Left renal cortex interstitium (tissue), 4 donors: ENCODE measurements at places on chromosomes 6 and 20.

GRCh38 chr20:33552519-33552918 is 62.6 kb downstream of the CBFA2T2 start:
- no peak for DNase-seq

DNA sequence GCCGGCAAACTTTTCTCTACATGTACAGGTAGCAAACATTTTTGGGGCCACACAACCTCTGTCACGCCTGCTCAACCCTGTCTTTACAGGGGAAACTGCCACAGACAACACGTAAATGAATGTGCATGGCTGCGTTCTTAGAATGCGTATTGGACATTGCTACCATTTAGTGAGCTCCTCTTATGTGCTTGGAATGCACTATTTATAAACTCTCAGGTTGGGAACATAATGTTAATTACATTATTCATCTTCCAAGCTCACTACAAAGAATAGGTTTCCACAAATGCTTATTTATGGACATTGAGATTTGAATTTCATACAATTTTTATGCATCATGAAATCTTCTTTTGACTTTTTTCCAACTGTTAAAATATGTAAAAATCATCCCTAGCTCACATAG is 92.0 kb upstream of the RPS6KA2 start:
- DNase-seq, result no peak

DNA sequence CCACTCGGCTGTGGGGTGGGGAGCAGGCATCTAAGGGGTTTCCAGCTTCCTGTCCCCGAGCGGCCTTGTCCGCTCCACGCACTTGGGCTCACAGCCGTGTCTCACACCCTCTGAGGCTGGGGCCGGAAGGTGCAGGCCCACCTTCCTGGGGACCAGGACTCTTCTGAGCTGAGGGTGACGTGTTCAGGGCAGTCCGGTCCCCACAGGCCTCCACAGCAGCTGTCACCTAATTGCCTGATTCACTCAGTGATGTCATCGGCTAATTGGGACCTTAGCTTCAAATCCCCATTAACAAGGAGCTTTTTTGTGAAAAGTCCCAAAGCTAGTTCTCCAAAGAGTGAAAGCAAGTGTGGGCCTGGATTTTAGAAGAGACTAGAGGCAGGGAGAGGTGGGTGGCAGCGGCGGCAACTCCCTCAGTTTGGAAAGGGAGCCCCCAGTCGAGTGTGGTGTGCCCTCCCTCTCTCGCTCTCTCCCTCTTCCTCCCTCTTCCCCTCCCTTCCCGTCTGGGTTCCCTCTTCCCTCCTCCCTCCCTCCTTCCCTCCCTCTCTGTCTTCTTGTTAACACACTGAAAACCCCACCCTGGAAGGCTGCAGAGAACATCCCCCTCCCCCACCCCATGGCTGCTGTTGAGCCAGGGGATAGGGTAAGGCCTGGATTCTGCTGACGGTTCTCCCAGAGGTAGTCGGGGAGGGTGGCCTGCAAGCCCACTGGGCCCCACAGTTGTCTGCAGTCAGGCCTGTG is 39.0 kb downstream of the MYT1 start:
- no peak for DNase-seq

GRCh38 chr6:106105493-106105892 is 19.4 kb downstream of the PRDM1 start:
- DNase-seq, result no peak

DNA sequence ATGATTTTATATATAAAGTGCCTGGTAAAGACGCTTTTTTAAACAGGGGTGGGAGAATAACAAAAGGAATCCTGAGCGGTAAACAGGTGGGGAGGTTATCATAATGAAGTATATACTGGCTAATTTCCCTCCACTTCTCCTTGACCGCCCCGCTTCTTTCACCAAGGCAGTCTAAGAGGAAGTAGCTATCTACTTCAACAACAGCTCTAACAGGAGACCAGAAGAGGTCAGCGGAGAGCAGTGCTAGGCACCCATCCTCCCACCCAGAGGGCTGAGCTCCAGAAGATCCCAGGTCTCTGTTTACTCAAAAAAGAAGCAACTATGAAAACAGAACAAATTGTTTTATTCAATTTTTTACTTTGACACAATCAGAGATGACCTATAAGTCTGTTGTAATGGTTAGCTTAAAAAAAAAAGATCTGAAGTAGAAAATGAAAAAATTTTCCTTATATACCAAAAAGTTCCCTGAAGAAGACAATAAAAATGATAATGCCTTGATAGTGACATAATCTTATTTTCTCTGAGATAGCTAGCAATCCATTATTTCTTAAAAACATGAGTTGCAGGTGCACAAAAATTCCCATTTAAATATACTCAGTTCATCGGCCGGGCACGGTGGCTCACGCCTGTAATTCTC is 141.1 kb downstream of the PDSS2 start:
- no peak for DNase-seq

DNA sequence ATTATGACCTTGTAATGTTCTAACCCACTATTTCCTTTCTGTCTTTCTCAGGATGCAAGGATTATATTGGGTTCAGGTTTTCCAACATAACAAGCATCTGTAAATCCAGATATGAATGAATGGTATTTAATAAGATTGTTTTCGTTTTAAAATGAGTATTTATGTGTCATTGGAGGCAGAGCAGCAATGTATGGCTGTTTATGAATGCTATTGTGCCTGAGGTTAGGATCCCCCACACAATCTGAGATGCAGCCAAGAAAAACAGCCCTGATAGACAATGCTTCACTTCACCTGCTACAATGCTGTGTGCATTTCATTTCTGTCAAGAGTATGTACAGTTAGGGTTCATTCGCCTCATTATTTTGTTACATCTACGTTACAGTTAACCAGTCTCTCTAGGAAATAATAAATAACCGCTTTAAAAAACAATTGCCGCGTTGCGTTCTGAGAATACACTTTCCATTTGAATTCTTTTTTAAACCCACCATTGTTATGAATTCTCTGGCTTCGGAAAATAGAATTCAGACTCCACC is 19.6 kb downstream of the TFAP2A start:
- no peak for DNase-seq

- no peak for DNase-seq
Measured at GRCh38 chr20:40488401-40488800, 200.6 kb downstream of the MAFB start.

GRCh38 chr6:106642476-106642875 is 13.1 kb downstream of the QRSL1 start:
- no peak for DNase-seq

DNA sequence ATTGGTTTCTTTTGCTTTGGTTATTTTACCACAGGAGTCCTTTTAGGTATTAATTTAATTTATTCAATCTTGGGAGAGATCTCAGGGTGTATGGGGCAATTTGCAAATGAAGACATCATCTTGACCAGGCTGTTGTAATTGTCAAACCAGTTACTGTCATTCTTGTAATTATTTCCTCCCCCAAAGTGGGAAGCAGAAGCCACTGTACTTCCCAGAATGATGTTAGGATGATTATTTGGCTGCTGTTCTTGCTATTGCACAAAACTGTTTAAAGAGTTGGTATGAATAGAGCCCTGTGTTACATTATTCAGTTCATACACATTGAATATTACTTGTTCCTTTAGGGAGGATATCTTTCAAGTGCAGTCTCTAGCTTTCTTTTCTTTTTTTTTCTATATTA is 1.7 kb downstream of the TAAR6 start:
- DNase-seq, result no peak
